ENCODE measurements at places on chromosomes 12 and 14.

- peak; percentile 76 for DNase-seq
Measured at GRCh38 chr14:20530771-20531571, 25.6 kb downstream of the RNASE10 start.

- DNase-seq: peak; percentile 2
Measured at GRCh38 chr14:100239211-100239839, 381 bp downstream of the YY1 start.

DNA sequence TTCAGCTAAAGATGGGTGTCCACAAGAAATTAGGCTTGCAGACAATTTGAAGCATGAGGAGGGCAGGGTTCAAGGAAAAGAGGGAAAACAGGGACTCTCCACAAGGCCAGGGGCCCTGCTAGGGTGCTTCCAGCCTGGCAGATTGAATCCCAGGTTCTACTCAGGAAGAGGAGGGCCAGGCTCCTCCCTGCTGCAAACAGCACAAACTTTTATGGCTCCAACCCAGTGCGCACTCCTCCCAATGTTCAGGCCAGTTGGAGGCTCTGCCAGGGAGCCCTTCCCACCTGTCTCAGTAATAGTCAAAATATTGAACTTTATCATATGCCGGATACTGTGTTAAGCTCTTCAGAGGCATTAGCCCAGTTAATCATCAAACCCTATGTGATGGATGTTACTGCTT is 244.4 kb downstream of the SYT1 start:
- DNase-seq: no peak

- DNase-seq: no peak
Measured at GRCh38 chr14:61875483-61875882, 113.3 kb downstream of the SNAPC1 start.

- DNase-seq: no peak
Measured at GRCh38 chr12:76644950-76645349, 85.4 kb upstream of the OSBPL8 start.

GRCh38 chr12:3336606-3337311 is 154.2 kb upstream of the PRMT8 start:
- no peak for DNase-seq

DNA sequence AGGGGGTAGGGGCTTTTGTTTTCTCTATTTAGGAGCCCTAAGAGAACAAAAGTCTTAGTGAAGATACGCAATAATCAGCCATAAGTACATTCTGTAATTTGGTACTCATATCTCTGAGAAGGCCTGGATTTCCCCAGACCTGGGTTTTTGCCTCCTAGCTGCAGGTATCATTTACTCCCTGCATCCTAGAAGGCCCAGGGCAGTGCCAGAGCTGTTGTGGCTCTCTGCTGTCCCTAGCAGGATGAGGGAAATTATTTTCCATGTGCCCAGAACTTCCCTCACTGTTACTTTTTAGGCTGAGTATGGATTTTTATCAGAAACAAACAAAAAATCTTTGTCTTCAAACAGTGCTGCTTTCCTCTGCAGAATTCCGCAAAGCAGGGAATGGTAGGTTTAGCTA is 192.5 kb upstream of the SYT1 start:
- no peak for DNase-seq

- DNase-seq: no peak
Measured at GRCh38 chr14:101193845-101194372, 290.4 kb upstream of the RTL1 start.

DNA sequence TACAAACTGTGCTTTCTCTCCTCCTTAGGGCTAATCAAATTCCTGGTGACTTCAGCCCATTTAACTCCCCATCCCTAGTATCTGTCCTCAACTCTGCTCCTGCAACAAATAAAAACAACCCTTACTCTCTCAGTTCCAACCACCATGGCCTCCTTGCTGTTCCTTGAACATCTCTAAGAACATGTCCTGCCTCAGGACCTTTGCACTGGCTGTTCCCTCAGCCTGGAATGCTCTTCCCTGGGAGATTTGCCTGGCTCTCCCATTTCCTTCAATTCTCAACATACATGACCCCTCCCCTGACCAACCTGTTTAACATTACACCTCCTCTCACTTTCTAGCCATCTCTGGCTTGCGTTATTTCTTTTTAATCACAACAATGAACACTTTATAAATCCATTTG is 170.5 kb downstream of the PTPN11 start:
- DNase-seq: no peak

DNA sequence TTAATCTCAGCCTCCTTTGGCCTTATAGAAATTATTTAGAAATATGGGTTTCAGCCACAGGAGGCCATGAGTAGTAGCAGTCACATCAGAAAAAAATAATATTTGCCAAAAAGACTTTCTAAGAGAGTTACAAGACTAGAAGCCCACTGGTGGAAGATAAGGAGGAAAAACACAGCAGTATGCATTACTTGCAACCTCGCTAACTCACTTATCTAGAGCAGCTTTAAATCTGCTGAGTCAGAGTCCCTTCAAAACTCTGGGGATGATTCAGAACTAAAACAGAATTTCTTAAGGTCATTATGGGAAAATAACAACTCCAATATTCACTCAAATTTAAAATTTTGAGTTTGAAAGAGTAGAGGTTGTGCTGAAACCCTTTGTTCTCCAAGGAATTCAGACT is 6.2 kb downstream of the OR4K17 start:
- no peak for DNase-seq

GRCh38 chr12:98224584-98225221 is 290.7 kb upstream of the TMPO start:
- no peak for DNase-seq

DNA sequence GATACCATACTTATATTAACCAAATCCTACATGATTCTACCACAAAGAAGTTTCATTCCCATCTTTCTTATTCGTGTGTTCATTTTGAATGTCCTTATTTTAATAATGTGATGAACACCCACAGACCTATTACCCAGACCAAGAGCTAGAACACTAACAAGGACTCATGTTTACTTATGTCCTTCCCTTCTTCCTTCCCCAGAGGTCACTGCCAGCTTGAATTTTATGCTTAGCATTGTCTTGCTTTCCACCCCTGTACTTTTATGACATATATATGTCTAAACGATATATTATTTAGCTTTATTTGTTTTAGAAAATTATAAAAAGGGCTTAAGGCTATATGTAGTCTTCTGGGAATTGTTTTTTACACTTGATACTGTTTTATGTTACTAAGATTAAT is 238.6 kb downstream of the LRIG3 start:
- DNase-seq: no peak

- no peak for DNase-seq
Measured at GRCh38 chr14:22854963-22855724, 16.4 kb upstream of the LRP10 start.

DNA sequence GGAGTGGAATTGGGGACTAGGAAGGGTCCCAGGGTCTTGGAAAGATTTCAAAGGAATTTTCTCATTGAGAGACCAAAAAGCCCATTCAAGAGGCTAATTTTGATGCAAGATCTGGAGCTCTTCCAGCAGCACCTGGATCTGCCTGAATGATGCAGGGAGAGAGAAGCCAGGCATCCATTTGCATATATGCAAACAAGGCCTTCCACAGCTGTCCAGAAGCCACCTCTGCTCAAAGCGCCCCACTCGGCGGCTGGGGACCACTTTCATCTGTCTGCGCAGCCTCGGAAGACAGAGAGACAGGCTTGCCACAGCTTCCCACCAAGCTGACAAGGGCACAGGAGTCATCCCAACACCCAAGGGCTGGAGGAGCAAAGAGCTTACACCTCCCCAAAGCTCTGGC is 295.6 kb downstream of the DPF3 start:
- DNase-seq: no peak

- DNase-seq: no peak
Measured at GRCh38 chr12:121345151-121345815, 6.9 kb downstream of the ANAPC5 start.

DNA sequence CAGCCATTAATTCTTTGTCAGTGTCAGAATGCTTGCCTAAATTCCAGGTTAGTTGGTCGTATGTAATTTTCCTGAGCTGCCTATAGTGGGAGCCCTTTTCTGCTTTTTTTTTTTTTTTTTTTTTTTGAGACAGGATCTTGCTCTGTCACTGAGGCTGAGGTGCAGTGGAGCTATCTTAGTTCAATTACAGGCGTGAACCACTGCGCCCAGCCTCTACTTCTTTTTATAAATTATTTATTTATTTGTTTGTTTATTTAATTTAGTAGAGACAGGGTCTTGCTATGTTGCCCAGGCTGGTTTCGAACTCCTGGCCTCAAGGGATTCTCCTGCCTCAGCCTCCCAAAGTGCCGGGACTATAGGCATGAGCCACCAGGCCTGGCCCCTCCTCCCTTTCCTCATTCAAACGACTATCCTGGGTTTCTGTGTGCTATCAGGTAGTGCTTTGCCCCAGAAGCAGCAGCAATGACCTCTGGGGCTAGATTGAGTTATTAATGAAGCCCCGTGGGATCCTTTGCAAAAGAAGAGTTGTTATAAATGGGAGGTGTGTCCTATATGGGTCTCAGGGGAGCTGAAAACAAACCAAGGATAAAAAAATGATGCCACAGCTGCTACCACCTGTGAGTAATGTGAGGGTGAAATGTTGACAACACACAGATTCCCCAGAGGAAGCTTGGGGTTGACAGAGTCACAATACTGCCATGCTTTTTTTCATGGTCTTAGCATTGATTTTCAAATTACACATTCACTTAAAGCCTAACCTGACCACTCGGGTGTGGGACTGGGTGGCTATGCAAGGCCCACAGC is 34.6 kb upstream of the NFKBIA start:
- DNase-seq: peak; percentile 16

- DNase-seq: no peak
Measured at GRCh38 chr12:81958406-81958805, 199.3 kb upstream of the PPFIA2 start.

DNA sequence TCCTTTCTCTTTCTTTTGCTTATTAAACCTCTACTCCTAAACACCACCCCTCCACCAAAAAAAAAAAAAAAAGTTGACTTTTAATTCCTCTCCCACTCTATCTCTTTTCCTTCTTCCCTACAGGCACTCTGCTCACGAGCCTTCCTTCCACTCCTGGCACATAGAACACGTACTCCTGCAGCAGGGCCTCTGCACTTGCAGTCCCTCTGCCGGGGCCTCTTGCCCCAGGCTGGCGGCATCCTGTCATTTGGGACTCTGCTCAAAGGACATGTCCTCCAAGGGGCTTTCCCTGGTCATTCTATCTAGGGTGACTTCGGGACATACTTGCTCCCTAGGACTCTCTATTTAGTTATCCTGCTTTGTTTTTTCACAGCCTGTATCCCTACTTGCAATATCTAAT is 7.7 kb downstream of the FOS start:
- no peak for DNase-seq

GRCh38 chr14:60632257-60632656 is 17.0 kb downstream of the SIX1 start:
- no peak for DNase-seq

GRCh38 chr14:74302152-74302628 is 544 bp downstream of the ABCD4 start:
- DNase-seq: peak; percentile 62

GRCh38 chr12:33634544-33634943 is 194.9 kb upstream of the SYT10 start:
- DNase-seq: no peak

GRCh38 chr12:42385326-42385841 is 59.4 kb downstream of the PPHLN1 start:
- no peak for DNase-seq

DNA sequence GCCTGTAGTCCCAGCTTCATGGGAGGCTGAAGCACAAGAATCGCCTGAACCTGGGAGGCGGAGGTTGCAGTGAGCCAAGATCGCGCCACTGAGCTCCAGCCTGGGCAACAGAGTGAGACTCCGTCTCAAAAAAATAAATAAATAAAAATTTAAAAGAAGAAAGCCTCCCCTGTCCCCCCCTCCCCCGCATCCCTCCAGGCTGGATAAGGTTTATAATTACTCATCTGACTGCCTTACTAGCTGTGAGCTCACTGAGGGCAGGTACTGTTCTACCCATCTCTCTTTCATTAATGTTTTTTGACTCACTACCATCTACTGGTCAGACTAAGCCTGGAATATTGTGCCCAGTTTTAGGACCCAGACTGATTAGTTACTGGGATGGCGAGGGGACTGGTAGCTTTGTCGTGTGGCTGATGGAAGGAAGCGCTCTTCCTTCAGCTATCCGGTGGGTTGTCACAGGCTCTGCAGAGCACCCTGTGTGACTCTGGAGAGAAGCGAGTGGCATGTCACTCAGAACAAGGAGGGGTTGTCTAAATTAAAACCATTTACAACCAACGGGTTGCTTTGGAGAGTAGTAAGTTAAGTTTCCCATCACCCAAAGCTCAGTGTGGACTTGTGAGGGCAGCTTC is 16.9 kb downstream of the EVL start:
- no peak for DNase-seq

DNA sequence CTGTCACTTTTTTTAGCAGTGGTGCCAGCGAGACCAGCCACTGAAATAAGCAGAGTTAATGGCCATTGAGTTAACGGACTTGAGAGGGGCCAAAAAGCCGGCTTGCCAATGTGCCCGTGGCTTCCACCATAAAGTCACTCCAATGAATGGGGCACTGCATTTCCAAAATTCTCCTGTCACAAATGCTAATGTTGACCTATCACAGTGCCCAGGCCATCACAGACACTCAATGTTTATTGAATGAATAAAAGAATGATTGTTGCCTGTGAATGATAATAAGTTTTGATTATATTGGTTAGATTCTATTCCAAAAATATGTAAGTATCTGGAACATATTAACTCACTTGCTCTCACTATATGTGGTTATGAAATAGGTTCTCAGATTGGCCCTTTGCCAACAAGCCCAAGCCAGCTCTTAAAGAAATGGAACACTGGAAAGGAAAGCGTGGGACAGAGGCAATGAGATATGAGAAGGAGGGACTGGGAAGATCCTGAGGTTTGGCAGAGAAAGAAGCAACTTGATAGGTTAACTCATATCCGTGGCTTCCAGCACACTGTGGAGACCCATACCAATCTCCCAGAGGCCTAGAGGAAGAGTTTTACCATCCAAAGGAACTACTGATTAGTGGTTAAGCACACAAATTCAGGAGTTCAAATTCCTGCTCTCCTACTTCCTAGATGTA is 108.7 kb downstream of the BTG1 start:
- no peak for DNase-seq

- DNase-seq: no peak
Measured at GRCh38 chr12:108793756-108794441, 62.6 kb upstream of the CORO1C start.

DNA sequence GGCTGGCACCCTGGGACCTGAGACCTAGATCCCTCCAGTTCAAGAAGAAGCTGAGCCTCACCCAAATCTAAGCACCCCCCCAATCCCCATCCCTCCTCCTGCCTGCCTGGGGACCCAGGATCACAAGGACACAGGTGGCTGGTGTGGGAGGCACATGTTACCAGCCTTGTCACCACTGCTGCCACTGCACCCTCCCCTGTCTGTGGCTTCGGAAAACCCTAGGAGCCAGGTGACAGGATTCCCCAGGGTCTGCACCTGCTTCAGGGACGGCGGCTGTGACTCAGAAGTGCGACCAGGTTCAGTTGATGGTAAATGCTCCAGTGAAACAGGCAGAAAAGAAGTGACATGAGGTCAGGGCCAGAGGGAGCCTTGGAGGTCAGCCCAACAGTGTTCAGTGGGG is 62.8 kb upstream of the FAM222A start:
- no peak for DNase-seq

DNA sequence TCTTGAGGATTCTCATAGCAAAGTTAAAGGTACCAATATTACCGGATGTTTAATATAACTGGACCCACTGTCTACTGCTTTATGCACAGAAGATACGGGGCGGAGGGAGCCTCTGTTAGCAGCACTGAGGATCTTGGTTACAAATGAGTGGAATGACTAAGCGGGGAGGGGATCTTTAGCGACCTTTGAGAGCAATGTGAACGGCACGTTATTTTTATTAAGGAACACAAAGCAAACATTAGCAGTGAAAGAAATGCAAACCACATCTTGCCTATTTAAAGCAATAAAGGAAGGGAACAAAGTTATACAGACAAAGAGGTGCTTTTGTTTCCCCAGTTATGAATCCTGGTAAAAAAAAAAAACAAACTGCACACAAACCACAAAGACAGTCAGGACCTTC is 27.1 kb upstream of the PRMT8 start:
- peak; percentile 68 for DNase-seq

Data from HT-29 (cell line).